Activated CD4-positive, alpha-beta T cell treated with anti-CD3 and anti-CD28 coated beads for 4 hours (primary cell): ENCODE measurements at places on chromosomes 12 and 14.

DNA sequence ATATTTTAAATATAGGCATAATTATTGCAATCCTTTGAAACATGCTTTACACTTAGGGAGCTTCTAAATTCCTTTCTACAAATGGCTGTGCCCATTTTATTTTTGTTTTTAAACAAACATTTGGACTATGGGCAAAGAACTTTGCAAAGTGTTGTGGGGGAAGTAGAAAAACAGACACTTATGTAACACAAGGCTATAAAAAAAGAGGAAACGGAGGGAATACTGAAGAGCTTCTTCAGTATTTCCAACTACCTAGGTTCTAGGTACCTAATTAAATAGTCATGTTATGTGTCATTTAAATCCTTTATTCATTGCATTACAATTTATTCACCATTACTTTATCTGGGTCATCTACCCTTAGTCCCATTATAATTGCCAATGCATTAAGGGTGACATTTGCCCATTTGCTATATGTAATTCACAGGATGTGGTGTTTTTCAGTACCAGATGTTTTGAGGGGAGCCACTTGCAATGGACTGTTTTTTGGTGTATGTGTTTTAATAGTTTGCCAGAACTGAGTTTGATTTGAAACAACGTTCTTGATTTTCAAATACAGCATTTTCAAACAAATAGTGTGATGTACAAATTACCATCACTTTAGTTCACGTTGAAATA lies 1.5 kb upstream of the MSRB3 start:
- no peak for DNase-seq

DNA sequence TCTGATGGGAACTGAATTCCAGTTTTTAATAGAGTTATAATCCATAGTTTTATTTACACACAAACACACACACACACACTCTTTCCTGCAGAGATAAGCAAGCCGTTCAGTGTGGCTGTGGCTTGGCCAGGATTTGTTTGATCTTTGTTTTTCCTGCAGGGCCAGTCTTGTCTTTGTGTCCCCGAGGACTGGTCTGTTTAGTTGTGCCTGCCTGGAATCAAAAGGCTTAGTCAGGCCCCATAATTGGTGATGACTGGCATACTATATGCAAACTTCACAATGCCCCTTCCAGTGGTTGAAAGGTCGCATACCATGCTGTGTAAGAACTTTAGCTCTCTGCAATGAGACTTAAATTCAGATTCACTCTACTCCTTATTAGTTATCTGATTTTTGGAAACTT lies 26.0 kb downstream of the WBP11 start:
- DNase-seq, result no peak

DNA sequence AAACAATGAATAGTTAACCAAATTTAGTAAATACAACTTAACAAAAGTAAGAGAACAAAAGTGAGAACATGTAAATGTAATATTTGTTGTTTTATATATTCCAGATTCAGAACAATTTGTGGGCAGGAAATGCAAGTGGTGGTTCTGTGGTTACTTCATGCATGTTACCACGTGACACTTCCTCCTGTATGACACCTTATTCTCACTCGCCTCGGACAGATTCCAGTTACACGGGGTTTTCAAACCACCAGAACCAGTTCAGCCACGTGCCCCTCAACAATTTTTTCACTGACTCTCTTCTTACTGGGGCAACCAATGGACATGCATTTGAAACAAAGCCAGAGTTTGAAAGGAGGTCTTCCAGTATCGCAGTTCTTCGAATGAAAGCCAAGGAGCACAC lies 21.0 kb downstream of the ALX1 start:
- no peak for DNase-seq

DNA sequence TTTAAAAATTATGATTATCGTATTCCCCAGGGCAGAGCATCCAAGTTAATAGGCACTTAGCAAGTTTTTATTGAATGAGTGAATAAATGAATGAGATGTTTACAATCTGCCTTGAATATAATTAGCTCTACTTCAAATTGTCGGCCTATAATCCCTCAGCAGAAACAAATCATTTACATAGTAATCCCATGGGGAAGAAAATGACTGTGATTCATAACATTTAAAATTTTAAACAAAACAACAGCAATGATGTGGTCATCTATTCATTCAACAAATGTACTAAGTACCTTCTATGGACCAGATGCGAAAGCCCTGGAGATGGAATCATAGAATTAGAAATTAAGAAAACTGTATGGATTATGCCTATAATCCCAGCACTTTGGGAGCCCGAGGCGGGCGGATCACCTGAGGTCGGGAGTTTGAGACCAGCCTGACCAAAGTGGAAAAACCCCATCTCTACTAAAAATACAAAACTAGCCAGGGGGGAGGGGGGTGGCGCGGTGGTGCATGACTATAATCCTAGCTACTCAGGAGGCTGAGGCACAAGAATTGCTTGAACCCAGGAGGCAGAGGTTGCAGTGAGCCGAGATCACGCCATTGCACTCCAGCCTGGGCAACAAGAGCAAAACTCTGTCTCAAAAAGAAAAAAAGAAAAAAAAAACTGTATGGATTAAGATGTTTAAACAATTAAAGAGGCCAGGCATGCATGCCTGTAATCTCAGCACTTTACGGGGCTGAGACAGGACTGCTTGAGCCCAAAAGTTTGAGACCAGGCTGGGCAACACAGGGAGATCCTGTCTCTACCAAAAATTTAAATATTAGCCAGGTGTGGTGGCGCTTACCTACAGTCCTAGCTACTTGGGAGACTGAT lies 17.7 kb upstream of the MDM2 start:
- no peak for DNase-seq

DNA sequence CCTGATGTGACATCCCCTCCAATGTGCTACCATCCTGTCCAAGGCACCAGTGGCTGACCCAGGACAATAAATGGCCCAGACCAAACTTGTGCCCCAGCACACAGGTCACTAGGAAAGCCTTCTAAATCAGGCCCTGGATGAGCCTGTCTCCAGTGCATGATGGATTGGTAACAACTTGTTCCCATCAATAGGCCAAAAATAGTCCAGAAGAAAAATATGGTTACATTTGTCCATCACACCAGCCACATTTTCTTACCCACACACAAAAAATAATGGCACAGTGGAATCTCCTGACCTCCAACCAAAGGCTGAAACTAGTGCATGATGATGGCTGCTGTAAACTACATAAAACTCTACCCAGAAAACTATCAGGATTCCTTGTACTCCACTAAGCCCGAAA lies 228.4 kb downstream of the SPTSSA start:
- DNase-seq, result no peak

DNA sequence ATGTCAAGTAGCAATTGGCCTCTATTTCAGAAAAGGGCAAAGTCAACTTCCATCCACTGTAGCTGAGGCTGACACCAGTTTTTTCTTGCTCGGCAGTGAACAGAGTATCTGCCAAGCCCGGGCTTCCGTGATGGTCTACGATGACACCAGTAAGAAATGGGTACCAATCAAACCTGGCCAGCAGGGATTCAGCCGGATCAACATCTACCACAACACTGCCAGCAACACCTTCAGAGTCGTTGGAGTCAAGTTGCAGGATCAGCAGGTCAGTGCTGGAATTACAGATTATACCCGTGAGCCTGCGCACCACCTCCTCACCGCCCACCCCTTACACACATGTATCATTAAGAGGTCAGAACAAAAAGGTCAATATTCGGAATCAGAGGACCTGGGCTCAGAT lies 19.4 kb downstream of the EVL start:
- DNase-seq, result no peak

DNA sequence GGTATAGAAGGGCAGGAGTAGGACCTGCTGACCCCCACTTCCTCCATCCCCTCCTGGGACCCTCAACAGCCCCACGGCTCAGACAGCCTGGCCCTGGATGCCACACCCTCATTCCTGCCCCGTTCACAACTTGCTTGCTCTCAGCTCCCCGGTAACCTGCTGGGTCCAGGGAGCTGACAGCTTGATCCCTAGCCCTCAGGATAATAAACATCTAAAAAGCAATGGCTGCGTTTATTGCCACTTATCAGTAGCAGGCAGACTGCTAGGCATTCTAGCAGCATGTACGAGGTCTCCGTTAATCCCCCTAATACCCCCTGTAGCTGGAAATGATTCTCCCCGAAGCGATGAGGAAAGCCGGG lies 24.3 kb upstream of the RPLP0 start:
- DNase-seq, result no peak

DNA sequence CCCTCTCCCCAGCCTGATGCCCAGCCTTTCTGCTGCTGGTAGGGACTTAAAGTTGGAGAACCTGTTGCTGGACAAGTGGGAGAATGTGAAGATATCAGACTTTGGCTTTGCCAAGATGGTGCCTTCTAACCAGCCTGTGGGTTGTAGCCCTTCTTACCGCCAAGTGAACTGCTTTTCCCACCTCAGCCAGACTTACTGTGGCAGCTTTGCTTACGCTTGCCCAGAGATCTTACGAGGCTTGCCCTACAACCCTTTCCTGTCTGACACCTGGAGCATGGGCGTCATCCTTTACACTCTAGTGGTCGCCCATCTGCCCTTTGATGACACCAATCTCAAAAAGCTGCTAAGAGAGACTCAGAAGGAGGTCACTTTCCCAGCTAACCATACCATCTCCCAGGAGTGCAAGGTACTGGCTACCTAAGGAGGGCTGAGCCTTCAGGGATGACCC lies 1.6 kb downstream of the TSSK4 start:
- no peak for DNase-seq
